ENCODE measurements at places on chromosomes 1 and 21.

DNA sequence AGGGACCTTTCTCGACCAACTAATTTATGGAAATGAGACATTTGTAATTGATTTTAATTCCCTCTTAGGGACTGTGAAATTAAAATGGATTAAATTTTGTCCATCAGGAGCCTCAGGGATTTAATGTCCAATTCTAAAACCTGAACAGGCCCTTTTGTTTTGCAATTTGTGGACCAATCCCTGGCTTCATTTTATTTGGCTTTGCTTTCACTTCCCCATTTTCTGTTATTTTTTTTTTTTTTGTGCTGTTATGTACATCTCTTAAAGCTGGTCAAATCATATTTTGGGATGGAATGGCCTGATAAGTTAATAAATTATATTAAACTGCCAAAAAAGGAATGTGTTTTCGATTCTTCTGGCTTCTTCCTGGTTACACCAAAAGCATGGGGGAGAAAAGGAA, 28.9 kb downstream of the ZSCAN20 start:
- no peak for DNase-seq

GRCh38 chr1:201714542-201715329, 114.2 kb upstream of the IPO9 start:
- peak; percentile 99 for DNase-seq

GRCh38 chr1:231354330-231355020, 16.4 kb downstream of the SPRTN start:
- no peak for DNase-seq

DNA sequence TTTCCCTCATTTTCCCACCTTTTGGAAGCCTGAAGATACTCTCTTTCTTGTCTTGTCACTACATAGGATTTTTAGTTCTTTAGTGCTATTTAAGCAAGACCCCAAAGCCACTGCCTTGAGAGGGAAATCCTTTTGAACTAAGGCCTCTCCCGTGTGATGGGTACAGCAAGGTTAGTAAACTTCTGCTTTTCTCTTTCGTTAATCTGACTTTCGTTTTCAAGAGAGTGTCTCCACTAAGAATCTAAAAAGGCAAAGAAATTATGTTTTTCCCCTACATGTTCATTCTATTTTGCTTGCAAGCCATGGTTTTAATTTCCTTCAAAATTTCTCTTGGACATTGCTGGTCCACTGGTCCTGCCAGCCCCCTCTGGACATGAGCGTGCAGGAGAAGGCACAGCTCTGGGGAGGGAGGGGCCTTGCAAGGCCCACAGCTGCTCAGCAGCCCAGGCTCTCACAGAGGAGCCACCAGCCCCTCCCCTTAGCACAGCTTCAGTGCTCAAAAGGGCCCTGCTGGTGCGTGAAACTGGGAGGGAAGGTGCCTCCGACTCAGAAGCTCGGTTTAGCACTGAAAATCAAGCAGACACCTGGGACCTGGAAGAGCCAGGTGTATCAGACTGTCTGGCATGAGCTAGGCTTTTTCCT, 210.9 kb upstream of the GALNT2 start:
- no peak for DNase-seq

DNA sequence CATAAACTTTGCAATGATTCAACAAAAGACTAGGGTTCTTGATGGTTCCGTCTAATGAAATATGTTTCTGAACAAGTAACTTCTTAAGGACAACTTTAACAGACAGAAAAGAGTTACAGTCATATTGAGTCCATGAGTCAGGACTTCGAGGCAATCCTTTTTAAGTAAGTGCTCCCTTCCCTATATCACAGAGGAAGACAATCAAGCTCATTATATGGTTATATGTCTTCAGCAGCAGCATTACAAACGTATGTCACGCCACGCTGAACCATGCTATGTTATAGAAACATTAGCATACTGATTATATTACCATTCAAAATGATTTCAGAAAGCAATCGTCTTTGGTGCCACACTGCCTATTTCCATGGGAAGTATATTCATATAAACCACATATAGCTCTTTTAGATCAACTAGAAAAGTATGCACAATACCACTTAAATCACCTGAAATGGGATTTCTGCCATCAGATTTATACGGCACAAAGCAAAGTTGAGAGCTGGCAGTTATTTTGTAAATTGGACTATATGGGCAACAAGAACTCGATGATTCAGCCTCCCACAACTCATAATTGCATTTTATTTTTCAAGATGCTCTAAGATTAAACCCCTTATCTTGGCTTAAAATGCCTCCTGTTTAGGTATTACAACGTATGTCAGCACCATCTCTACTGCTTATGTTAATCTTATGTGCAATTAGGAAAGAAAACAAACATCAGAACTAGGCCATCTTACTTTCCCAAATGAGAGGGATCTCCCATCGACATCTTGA, 111.3 kb upstream of the SAMSN1 start:
- no peak for DNase-seq

GRCh38 chr1:31701091-31701736, 2.6 kb downstream of the COL16A1 start:
- DNase-seq = peak; percentile 67
